ENCODE measurements at places on chromosomes 4 and X.

DNA sequence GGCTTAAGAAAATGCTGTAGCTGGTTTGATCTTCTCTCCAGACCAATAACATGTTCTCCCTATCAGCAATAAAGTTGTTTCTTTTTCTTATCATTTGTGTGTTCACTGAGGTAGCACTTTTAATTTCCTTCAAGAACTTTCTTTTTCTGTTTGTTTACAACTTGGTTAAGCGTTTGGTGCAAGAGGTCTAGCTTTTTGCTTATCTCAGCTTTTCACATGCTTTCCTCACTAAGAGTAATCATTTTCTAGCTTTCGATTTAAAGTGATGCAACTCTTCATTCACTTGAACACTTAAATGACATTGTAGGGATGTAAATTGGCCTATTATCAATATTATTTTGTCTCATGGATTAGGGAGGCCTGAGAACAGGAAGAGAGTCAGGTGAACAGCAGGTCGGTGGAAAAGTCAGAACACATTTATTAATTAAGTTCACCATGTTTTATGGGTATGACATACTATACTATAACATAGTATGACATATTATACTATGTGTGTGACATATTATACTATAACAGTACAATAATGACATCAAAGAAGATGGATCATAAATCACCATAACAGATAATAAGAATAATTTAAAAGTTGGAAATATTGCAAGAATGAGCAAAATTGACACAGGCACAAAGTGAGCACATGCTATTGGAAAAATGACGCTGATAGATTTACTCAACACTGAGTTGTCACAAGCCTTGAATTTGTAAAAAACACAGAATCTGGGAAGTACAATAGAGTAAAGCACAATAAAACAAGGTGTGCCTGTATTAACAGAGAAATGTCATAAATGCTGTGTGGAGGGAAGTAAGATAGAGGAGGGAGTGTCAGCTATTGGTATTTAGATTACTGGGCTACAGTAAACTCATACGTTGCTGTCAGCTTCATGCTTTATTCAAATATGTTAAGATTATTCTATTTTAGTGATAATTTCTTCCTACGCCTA lies 218.6 kb upstream of the SLC7A11 start:
- no peak for DNase-seq

- no peak for DNase-seq
These were observed 183.7 kb downstream of the NSUN7 start for GRCh38 chr4:40933272-40934053.

DNA sequence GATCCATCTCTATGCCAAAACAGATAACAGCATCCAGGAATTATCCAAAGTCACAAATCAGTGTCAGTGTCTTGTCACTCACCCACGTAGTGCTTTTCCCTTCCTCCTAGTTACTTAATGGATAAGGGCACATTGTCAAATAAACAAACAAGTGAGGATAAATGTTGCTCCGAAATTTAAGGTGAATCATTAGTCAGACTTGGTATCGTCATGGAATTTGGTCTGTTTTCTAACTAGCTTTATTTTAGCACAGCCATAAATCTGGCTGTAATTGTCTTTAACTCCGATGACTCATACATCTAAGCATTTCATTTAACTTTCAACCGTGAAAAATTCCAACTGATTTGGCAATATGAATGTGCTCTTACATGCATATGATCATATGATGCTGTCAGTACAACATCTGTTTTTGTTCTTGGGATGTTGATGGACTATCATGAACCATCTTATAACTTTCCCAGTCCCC lies 83.3 kb downstream of the SNCA start:
- peak; percentile 34 for DNase-seq

DNA sequence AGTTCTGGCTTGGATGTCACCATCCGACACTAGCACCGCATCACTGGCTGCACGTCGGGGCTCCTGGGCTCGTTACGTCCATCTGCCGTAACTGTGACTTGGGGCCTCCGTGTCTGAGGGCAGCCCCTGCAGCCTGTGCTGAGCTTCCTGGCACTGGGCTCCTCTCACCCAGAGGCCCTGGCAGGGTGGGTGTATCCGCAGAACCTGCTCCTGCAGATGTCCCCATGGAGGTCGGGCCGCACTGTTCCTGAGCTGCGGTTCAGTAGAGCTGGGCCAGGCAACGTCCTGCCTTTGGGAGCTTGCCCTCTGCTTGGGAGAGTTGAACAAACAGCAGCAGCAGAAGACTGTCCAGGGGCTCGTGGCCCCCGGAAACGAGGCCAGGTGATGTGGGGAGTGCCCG lies 71.4 kb downstream of the RGS12 start:
- no peak for DNase-seq

GRCh38 chr4:83712890-83713289 lies 177.0 kb downstream of the GPAT3 start:
- DNase-seq = no peak

GRCh38 chr4:112287258-112287989 lies 1.7 kb upstream of the TIFA start:
- DNase-seq = no peak

DNA sequence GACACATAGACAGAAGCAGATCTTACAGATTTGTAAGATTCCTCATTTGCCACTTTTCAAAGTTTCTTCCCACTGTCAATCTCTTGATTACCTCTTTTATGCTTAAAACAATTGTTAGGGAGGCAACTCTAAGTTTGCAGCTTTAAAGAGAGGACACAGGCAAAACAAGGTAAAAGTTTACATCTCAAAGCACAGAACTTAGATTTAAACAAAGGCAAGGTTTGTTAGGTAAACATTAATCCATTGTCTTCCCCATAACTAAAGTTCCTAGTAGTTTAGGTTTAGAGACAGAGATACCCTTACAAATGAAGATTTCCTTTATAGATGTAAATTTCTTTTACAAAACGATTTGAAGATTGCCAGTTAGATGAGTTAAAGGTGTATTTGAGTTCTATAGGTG lies 176.9 kb downstream of the AASDH start:
- DNase-seq = no peak

DNA sequence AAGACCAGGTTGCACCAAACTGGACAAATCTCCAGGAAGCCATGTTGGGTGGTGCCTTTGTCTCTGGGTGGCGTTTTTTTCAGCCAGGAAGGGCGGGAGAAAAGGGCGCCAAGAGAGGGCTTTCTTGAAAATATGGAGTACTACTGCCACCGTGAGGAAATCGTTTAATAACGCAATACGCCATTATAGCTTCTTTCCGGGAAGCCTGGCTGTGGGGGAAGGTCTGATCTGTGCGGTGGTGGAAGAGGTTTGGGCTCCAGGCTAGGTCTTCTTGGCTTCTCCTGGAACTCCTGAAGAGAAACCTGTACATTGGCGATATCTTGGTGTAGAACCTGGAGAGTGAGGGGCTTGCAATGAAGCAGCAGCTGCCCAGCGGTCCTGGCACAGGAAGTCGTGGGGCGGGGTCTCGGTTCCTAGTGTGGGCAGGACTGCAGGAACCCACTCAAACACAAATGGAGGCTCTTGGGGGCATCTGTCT lies 202.7 kb downstream of the OR13H1 start:
- no peak for DNase-seq

DNA sequence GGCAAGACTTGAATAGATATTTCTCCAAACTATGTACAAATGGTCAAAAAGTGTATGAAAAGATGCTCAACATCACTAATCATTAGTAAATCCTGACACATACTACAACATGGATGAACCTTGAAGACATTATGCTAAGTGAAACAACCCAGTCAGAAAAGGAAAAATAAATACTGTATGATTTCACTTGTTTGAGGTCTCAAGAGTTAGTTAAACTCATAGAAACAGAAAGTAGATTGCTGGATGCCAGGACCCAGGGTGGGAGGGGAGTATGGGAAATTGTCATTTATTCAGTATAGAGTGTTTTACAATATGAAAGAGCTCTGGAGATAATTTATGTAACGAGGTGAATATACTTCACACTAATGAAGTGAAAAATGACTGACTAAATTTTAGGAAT lies 32.4 kb downstream of the PRMT9 start:
- DNase-seq = no peak

DNA sequence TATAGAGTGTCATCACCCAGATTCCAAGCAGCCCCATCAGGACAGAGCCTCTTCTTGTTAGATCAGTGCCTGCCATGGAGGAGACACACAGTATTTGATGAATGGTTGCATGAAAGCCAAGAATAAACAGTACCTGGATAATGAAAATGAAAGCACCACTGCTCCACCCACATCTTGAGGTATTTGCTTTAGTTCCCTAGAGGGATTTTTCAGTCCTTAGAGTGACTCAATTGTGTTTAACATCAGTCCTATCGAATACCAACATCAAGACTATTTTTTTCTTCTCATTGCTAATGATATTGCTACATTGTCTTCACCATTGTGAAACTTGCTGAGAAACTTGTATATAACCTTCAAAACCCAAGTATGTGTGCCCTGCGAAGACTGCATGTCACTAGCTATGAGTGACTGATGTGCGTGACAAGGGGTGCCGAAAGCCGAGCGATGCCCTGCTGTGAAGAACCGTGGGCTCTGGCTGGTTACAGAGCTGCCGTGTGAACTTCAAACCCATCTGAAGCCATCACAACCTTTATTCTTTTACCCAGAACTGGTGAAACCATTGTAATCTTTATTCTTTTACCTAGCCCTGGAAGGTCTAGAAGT lies 211.3 kb upstream of the FAT1 start:
- DNase-seq = no peak

GRCh38 chrX:23511793-23512192 lies 155.5 kb upstream of the PRDX4 start:
- no peak for DNase-seq

- no peak for DNase-seq
These were observed 278.9 kb upstream of the FTHL17 start for GRCh38 chrX:31350808-31351074.

DNA sequence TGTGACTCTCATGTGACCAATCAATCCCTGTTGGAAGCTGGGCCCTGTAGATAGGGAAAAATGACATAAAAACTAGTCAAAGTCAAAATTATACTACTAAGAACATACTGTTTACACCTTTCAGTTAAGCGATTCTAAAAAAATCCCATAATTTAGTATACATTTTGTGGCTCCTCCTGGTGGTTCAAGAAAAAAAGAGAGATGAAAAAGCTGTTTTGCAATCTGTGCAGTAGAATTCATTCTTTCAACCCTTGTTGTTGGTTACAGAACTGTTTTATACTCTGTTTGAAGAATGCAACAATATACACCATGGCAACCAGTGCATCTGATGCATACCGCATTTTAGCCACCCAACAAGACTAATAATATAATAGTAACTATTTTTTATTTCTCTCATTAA lies 66.8 kb upstream of the ANK2 start:
- DNase-seq = no peak

- no peak for DNase-seq
These were observed at the start of gene ARHGAP36 for GRCh38 chrX:131058136-131058868. ARHGAP36 (plus strand) TSS chrX:131058346; CDS start chrX:131081666, 23,320 bp downstream.

- DNase-seq = peak; percentile 27
These were observed 50.6 kb downstream of the LGI2 start for GRCh38 chr4:24980064-24980690.

DNA sequence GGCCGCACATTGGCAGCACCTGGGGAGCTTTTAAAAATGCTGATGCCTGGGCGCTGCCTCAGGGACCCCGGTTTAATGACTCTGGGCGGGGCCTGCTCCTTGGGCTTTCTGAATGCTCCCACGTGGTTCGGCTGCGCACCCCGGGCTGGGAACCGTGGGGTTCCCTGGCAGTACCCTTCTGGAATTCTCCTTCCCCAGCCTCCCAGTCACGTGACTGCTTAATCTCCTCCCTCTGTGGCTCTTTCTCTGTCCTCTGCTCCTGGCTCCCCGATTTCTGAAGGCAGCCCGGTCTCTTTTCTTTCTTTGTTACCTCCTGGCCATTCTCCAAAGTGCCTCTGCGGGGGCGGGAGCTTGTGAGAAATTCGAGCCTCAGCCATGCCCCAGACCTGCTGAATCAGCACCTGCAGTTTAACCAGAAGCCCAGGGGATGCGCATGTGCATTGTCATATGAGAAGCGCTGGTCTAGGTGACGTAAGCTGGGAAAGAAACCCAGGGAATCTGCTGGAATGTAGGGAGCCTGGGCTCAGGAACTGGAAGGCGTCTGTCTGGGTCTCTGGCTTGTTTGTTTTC lies 16.6 kb downstream of the CLCN4 start:
- DNase-seq = peak; percentile 86

DNA sequence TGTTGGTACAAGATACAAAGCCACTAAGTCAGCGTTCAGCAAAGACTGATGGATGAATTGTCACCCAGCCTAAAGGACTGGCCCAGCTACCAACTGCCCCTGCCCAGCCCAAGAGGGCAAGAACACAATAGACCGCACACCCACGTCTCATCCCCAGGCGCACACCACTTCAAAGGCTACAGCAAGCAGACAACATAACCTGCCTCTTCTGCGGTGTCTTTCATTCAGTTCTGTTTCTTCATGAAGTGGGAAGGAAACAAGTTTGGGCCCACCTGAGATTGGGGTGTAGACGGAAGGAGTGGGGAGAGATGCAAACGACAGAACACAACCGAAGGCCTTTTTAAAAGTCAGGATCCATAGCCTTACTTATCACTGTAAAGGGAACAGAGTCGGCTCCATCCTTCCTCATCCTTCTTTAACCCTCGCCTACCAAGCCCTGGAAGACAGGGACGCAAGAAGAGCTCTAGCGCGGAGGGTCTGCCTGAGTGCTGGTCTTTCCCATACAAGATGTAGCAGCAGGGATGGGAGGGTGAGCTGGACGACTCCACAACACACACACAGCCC lies 691 bp downstream of the SCARB2 start:
- DNase-seq = no peak

GRCh38 chr4:108831886-108832285 lies 69.0 kb upstream of the ETNPPL start:
- no peak for DNase-seq

DNA sequence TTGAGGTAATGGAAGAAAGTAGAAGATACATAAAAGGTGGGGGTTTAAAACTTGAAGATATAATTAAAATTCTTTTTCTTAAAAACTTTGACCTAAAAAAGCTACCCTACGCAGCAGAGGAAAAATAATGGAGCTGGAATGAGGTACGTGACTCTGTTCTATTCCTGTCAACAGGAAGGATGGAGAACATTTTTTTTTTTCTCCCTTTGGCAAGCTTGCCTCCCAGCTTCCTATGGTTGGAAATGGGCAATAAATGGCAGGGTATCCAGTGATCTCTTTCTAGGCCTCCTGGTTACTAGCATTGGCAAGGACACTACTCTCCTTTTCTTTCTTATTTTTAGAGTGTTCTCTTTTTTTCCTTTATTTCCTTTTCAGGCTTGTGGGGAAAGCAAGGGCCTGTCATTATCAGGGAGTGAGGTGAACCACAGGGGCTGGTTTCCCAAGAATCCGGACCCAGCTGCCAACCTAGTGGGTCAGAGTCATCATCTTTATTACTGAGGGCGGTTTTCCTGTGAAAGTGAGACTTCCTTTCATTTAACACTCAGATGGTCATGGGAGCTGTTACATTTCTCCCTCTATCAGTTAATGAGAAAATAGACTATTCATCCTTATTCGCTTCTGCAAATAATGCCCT lies 224.6 kb downstream of the SPRY1 start:
- no peak for DNase-seq
